Cardiac atrium fibroblast (primary cell): ENCODE measurements at places on chromosomes 11 and 22. TPM values are rescaled to one million over a fixed set of nuclear protein-coding genes. Genes with fewer than 3 reads are reported as not detected.

The LARGE2 gene
- total RNA-seq: not detected in 2 replicates

The CALCA gene
- not detected in 2 replicates for total RNA-seq

The RPS25 gene
- total RNA-seq: 1,512 and 1,580 TPM in 2 replicates

The SCARF2 gene
- total RNA-seq: 32.1 and 32.9 TPM in 2 replicates

The ART5 gene
- not detected in 2 replicates for total RNA-seq

The GVQW3 gene
- total RNA-seq: under 0.01 and 0.18 TPM in 2 replicates

The HBB gene
- total RNA-seq: not detected in 2 replicates

The IGLL1 gene
- not detected in 2 replicates for total RNA-seq

The ELFN2 gene
- 0.18 and 0.81 TPM in 2 replicates for total RNA-seq

The TMEM86A gene
- total RNA-seq: 0.54 and 2.1 TPM in 2 replicates

The OMP gene
- total RNA-seq: not detected in 2 replicates

The ZNF74 gene
- 7.5 and 9.2 TPM in 2 replicates for total RNA-seq

The ZNF70 gene
- 4.9 and 5.0 TPM in 2 replicates for total RNA-seq

The ZNRF3 gene
- 2.3 and 5.2 TPM in 2 replicates for total RNA-seq

The KCNA4 gene
- total RNA-seq: 1.1 TPM in 1 of 2 replicates, not detected in the other

The TEAD1 gene
- total RNA-seq: 69.1 and 79.9 TPM in 2 replicates

The STK33 gene
- 2.7 TPM in 1 of 2 replicates, not detected in the other for total RNA-seq

The SLC22A12 gene
- not detected in 2 replicates for total RNA-seq

The CTSW gene
- not detected in 2 replicates for total RNA-seq

The OR52N5 gene
- not detected in 2 replicates for total RNA-seq

The ADORA2A gene
- total RNA-seq: 5.1 and 6.8 TPM in 2 replicates

The TRIM49 gene
- not detected in 2 replicates for total RNA-seq
